Astrocyte of the spinal cord (primary cell): ENCODE measurements at places on chromosomes 2 and 18.
A peak's percentile ranks its signal among the peaks of the same experiment; 100 is the strongest.

DNA sequence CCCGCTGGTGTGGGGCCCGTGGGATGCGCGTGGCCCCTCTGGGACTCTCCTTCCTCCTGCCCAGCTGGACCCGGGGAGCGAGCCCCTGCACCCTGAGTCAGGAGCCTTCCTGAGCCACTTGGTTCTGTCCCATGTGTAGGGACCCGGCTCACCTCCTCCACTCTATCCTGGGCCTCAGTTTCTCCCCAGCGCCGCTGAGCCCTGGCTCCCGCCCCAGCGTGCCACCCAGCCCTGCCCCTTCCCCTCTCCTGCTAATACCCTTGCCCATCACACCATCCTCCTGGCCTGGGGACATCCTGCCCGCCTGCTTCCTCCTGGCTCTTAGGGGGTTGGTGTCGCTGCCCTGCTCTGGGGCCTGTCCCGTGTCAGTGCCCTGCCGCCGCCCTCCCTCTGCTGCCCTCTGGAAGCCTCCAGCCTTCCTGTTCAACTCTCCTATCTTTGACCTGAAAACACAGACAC is 24.8 kb downstream of the GPC1 start:
- DNase-seq = no peak

- DNase-seq = peak; percentile 32
Observed at GRCh38 chr18:48402953-48403352, 6.2 kb downstream of the ZBTB7C start.

GRCh38 chr2:144358374-144358964 is 161.4 kb downstream of the ZEB2 start:
- no peak for DNase-seq

- no peak for DNase-seq
Observed at GRCh38 chr2:19122220-19122619, 236.2 kb downstream of the OSR1 start.

DNA sequence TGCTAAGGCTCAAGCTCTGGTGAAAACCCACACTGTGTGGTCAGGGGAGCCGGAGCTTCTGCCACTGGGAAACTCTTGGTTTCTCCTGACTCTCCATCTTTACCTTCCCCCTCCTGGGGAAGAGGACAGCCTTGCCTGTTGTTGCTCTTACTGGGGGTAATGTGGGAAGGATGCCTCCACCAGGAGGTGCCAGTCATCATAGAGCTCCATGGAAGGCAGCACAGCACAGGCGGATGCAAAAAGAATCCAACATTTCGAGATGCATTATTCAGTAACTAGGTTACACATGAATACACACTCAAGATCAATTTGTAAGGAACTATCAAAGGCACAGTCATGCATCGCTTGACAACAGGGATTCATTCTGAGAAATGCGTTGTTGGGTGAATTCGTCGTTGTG is 322.6 kb downstream of the AFF3 start:
- DNase-seq = no peak

GRCh38 chr2:28394331-28394877 is 1.7 kb downstream of the FOSL2 start:
- DNase-seq = peak; percentile 60

DNA sequence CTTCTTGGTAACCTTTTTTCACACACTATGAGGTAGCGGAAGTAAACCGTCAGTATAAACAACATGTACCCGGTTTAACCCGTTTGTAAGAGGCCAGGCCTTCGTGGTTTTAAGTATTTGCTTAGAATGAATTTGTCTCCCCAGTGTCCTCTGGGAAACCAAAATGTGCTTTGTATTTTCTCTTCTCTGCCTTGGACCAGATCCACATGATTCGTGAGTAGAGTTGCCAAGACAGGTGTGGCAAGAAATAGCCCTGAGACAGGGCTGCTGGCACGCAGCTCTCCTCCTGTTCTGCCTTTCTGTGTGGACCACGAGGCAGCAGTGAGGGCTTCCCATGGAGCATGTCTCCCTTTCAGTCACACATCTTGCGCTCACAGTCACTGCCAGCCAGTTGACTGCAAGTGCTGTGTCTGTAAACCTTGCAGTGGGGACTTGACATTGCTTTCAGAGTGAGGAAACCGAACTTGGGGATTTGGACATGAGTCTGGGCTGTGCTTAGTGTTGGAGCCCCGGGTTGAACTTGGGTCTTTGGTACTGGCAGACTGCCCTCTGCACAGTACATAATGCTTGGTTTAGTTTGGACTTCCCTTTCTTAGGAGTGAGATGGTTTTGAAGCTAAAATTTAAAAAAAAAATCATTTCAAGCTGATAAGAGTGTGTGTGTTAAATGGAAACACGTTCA is 19.1 kb downstream of the BCL2L11 start:
- DNase-seq = peak; percentile 31

DNA sequence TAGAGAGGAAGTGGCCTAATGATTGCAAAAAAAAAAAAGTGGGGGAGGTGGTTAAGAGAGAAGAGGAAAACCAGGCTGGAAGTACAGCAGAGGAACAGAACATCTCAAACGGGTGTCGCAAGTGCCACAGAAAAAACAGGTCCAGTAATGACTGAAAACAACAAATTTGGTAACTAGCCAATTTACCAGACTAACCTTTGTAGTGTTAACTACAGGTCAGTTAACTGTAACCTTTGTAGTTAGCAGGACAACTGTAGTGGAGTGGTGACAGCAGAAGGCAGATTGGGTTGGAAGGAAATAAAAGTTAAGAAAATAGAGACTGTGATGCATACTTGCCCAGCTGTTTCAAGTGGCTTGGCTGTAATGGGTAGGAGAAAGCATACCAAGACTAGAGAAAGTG is 91.4 kb upstream of the CHST9 start:
- DNase-seq = no peak

DNA sequence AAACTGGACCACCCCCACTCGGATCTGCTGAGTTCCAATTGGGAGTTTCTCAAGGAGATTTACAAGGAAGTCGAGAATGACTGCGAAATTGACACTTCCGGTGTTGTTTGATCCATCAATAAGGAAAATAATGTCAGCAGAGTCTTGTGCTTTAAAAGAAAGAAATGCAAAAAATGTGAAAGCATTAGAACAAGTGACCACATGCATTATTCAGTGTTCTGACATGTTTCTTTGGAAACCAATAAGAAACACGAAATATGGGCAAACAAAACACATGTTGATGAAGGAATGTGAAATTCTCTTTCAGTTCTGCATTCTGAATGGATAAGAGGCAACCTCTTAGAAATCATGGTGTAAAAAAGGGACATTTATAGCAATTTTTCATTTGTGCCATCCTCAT is 25.9 kb downstream of the COL6A3 start:
- no peak for DNase-seq

GRCh38 chr18:74611765-74612164 is 14.1 kb downstream of the ZNF407 start:
- no peak for DNase-seq

GRCh38 chr18:10792181-10792580 is 266.4 kb downstream of the NAPG start:
- no peak for DNase-seq

- DNase-seq = no peak
Observed at GRCh38 chr2:207142461-207142860, 23.3 kb downstream of the KLF7 start.

DNA sequence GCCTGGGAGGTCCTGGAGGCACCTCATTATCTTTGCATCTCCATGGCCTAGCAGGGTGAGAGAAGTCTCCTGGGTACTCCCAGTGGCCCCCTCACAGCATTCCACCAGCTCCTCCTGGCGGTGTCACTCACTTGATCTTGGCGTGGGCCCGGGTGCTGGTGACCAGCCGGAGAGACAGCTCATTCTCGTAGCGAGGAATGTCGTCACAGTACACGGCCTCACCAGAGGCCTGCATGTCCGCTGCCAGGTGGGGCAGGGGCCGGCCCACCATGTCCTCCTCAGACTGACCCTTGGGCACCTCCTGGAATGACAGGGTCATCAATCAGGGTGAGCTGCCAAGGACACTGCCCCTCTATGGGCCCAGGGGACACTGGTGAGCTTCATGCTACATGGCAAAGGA is 42.4 kb downstream of the XDH start:
- DNase-seq = no peak

DNA sequence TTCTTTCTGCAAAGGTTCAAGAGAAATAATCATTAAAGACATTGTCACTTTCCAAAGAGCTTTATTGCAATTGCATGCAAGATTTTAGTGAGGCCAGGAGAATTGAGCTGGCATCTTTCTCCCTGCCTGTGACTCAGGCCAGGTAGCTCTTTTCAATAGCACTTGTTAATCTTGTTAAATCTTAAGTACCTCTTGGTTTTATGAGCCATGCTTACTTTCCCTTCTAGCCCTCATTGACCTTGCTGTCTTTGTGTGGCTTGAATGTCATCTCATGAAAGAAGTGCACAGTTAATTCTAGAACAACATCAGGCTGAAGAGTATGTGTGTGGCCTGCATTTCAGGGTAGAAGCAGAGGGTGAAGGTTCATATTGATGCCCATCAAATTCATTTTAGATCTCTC is 14.8 kb upstream of the LGALSL start:
- DNase-seq = no peak

DNA sequence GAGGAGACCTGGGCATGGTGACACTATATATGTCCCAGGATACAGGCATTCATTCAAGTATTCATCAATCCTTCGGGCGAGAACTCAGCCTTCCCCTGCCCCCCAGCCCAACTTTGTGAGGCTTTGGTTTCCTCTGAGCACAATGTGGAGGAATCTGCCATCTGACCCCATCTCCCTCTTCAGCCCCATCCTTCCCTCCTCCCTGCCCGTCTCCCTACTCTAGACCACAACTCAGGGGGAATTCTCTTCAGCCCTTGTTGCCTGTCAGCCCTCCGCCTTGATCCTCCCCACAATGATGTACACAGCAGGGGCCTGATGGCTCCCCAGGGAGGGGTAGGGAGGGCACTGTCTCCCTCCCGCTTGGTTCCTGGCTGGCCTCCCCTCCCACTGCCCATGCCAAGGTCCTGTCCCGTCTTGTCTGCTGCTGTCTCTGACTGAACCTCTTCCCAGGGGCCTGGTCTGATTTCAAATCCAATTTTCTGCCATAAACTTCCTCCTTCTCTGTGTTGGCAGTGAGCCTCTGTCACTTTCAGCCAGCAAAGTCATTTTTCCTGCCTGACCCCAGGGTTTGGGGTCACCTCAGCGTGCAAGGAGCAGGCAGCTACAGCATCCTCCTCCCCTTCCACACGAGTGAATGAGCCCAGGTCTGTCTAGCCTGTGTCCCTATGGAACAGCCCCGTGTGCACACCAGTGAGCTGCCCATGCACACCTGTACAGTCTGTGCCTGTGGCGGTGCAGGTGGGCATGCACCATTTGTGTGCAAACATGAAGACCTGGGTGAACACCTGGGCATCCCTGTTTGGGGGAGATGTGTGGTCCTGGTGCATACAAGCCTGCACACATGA is 197.3 kb downstream of the CELF4 start:
- DNase-seq = no peak

GRCh38 chr2:109535217-109535946 is 78.4 kb downstream of the SEPTIN10 start:
- no peak for DNase-seq

DNA sequence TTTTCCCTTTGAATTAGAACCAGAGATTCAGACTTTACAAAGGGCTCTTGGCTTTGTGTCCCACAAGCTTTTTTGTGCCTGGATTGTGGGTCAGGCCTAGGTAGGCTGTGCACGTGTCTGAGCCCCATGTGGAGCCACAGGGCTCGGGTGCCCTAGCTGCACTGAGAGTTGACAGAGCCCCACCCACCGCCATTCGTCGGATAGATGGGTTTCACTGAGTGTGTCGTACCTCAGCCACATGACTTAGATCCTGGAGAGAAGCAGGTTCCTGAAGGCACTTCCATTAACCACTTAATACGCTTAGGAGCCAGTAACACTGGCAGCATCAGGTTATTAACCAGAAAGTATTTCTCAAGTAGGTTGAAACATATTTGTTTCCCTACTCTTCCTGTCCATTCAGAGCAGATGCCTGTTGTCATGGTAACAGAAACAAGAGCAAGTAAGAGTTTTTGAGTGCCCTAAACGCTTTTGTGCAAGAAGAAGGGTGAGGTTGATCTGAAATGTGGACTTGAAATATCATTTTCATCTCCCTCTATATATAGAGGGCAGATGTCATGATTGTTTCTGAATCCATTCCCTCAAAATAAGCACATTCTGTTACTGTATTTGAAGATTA is 30.0 kb downstream of the ADCYAP1 start:
- no peak for DNase-seq

DNA sequence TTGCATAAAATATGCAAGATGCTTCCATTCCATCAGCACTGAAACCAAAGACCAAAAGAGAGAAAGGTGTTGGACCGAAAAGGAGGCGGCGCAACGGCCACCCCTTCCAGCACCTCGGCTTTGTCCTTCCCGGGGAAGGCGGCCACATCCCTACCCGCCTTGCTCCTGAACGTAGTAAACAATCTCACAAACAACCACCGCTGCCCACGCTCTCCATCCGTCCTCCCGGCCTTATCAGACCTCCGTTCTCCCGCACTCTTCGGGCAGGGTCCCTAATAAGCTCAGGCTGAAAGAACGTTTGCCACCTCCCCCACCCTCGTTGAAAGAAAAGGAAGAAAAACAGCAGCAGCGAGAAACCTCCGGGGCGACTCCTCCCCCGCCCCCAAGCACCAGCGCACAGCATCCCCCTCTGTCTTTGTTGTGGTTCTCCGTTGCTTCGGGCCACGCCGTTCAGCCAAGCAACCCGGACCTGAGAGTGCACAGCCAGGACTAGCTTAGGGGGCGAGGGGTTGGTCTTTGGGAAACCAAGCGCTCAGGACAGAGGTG is 4.4 kb downstream of the EVX2 start:
- DNase-seq = no peak

GRCh38 chr2:58156780-58157179 is 84.3 kb downstream of the FANCL start:
- peak; percentile 83 for DNase-seq

DNA sequence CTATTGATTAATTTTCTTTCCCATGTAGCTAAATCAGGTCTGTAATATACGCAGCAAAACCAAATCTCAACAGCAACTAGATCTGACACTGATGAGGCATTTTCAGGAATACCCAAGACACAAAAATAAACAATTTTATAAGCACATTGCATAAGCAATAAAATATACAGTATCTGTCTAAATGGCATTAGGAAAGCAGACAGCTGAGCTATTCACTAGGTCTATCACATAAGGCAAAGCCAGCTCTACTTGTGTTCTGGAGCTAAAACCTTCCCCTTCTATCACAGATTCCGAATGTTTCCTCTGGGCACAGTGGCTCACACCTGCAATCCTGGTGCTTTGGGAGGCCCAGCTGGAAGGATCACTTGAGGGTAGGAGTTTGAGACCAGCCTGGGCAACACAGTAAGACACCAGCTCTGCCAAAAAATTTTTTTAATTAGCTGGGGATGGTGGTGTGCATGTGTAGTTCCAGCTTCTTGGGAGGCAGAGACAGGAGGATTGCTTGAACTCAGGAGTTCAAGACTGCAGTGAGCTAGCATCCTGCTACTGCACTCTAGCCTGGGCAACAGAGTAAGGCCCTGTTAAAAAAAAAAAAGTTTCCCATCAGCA is 21.1 kb downstream of the PTPN2 start:
- DNase-seq = no peak

DNA sequence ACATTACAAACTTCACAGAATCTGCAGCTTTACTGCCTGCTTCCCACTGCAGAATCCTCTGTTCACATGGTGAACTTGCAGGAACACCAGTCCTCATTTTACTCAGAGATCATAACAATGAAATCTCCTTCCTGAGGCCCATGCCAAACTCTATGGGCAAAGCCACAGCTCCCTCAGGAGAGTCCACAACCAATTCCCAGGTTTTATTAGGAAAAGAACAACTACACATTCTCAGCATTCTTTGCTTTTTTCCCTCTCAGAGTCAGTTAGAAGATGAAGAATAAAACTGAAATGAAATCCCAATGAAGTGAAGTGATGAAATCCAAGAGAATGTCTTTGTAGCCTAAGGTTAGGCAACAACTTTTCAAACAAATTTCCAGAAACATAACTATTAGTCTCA is 233.7 kb downstream of the DSEL start:
- peak; percentile 18 for DNase-seq

GRCh38 chr2:58709687-58710354 is 468.7 kb upstream of the FANCL start:
- no peak for DNase-seq
